ENCODE measurements at places on chromosomes 1 and 21. TPM values are rescaled to one million over a fixed set of nuclear protein-coding genes. Genes with fewer than 3 reads are reported as not detected.

Gene FHAD1
- not detected for polyA plus RNA-seq

Gene THAP3
- polyA plus RNA-seq = 18.7 TPM

Gene KCNJ9
- 0.06 TPM for polyA plus RNA-seq

Gene PPM1J
- not detected for polyA plus RNA-seq

Gene FGR
- polyA plus RNA-seq = 0.70 TPM

Gene MPL
- not detected for polyA plus RNA-seq

Gene PRR9
- not detected for polyA plus RNA-seq

Gene TSPEAR
- polyA plus RNA-seq = 0.07 TPM

Gene MYOG
- not detected for polyA plus RNA-seq

Measured in naive thymus-derived CD4-positive, alpha-beta T cell (primary cell).